Activated CD8-positive, alpha-beta T cell treated with anti-CD3 and anti-CD28 coated beads, Interleukin-2, amount 10 ng/mL, durations not matched to agents 7 days and 5 days (primary cell): ENCODE measurements at places on chromosomes 4 and X. TPM values are rescaled to one million over a fixed set of nuclear protein-coding genes. Genes with fewer than 3 reads are reported as not detected.

DNA sequence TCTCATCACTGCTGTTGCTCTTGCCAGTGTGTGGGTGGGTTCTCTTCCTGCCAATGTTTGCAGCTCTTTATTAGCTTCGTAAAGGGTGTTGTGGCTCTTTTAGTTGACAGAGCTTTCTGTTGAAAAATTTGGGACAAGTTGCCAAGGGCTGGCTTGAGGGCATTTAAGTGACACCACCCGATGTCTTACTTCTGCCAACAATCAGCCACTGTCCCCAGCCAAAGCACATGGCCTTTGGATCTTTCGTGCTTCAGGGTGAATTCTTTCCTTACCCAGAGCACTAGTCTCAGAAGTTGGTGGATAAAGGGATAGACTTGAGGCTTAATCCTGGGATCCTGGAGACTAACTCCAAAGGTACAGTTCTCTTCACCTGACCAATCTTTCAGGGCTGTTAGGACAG is 113.6 kb downstream of the SOX3 start:
- no peaks in the 10 kb centered on the region for H3K36me3 ChIP-seq
- DNase-seq = no peak
- no peak overlapping the region for H3K27ac ChIP-seq
- H3K4me3 ChIP-seq = no peak overlapping the region

DNA sequence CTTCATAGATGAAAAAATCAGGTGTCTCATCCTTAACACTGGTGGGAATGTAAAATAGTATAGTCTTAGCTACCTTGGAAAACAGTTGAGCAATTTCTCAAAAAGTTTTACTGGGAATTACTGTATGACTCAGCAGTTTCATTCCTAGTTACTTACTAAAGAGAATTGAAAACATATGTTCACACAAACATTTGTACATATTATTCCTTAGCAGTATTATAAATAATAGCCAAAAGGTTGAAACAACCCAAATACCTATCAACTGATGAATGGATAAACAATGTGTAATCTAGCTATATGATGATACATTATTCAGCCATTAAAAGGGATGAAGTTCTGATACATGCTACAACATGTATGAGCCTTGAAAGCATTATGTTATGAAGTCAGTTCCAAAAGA is 41.7 kb downstream of the RBM46 start:
- DNase-seq = no peak
- no peak overlapping the region for H3K4me3 ChIP-seq
- no peaks in the 10 kb centered on the region for H3K36me3 ChIP-seq
- H3K27me3 ChIP-seq = no peaks in the 10 kb centered on the region
- no peak overlapping the region for H3K27ac ChIP-seq

DNA sequence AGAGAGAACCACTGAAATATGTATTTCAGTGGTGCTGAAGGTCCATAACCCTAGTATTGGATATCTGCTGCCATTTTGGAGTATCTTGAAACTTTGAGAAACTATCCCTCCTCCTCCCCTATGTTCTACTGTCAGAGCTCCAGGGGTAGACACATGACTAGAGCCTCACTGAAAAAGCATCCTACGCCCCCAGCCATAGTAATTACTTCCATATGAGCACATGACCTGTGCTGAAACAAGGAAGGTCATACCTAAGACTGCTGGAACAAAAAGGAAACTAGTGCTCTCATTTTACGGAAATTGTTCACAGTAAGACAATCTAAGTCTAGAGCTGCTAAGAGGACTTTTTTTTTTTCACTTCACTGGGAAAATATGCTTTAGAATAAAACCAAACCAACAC is 42.0 kb upstream of the MAPK10 start:
- DNase-seq = no peak
- no peaks in the 10 kb centered on the region for H3K36me3 ChIP-seq
- no peak overlapping the region for H3K4me3 ChIP-seq
- no peaks in the 10 kb centered on the region for H3K4me1 ChIP-seq
- H3K27me3 ChIP-seq = no peaks in the 10 kb centered on the region

GRCh38 chr4:164304101-164304639 is 449.8 kb upstream of the SMIM31 start:
- H3K27ac ChIP-seq = no peak overlapping the region
- no peaks in the 10 kb centered on the region for H3K4me1 ChIP-seq
- H3K27me3 ChIP-seq = no peaks in the 10 kb centered on the region
- no peak overlapping the region for H3K4me3 ChIP-seq
- DNase-seq = no peak

GRCh38 chr4:156799121-156799589 is 172.4 kb downstream of the PDGFC start:
- no peak overlapping the region for H3K27ac ChIP-seq
- no peak for DNase-seq
- no peaks in the 10 kb centered on the region for H3K36me3 ChIP-seq
- H3K4me3 ChIP-seq = no peak overlapping the region
- H3K4me1 ChIP-seq = no peaks in the 10 kb centered on the region
- no peaks in the 10 kb centered on the region for H3K27me3 ChIP-seq

GRCh38 chrX:107700317-107700774 is 72.0 kb downstream of the PRPS1 start:
- H3K36me3 ChIP-seq = no peaks in the 10 kb centered on the region
- H3K4me1 ChIP-seq = peaks cover 12% of the 10 kb centered on the region
- no peak overlapping the region for H3K4me3 ChIP-seq
- no peak overlapping the region for H3K27ac ChIP-seq

GRCh38 chrX:38570396-38570795 is 9.1 kb downstream of the TSPAN7 start:
- no peak overlapping the region for H3K4me3 ChIP-seq
- H3K27ac ChIP-seq = no peak overlapping the region
- H3K36me3 ChIP-seq = no peaks in the 10 kb centered on the region
- H3K4me1 ChIP-seq = no peaks in the 10 kb centered on the region

GRCh38 chrX:49161632-49162031 is 926 bp upstream of the MAGIX start:
- no peaks in the 10 kb centered on the region for H3K27me3 ChIP-seq
- H3K4me3 ChIP-seq = no peak overlapping the region
- no peaks in the 10 kb centered on the region for H3K36me3 ChIP-seq

DNA sequence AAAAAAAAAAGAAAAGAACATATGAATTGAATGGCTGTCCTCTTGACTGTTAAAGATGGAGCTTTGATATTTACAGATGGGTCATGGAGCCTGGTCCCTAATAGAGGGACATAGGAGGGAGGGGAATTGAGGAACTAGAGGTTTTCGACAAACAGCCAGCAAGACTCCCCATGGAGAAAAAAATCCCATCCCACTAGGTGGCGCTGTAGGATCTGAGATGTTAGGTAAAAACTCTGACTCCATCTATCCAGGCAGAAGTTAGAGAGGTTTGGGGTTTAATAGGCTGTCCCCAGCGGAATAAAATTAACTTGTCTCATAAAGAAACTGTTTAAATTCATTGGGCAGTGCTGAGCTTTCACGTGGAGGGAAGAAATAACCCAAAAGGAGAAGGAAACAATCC is 45.9 kb downstream of the HMGB2 start:
- peak; percentile 83 for DNase-seq
- peaks cover 12% of the 10 kb centered on the region for H3K36me3 ChIP-seq
- peak overlapping the region; percentile 69 for H3K4me3 ChIP-seq

- no peak overlapping the region for H3K4me3 ChIP-seq
- DNase-seq = peak; percentile 33
- H3K4me1 ChIP-seq = no peaks in the 10 kb centered on the region
Measured at GRCh38 chr4:179095585-179096221, 1653.5 kb upstream of the AGA start.

DNA sequence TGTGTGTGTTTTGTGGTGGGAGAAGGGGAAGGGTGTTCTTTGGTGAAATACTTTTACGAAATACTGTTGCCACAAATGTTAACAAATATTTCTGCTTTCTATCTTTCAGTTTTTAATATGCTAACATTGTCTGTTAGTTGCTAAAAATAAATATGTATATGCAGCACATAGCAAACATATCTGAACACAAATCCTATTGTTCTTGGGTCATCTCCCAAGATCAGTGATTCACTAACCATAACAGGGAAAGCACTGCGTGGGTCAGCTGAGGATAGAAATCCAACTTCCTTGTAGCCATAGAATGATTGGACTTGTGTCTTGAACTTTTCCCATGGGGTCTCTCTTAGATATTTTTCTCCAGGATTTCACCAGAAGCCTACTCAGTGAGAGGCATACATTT is 250.3 kb upstream of the FAM47A start:
- no peaks in the 10 kb centered on the region for H3K27me3 ChIP-seq
- no peaks in the 10 kb centered on the region for H3K4me1 ChIP-seq
- H3K36me3 ChIP-seq = no peaks in the 10 kb centered on the region
- no peak overlapping the region for H3K27ac ChIP-seq

DNA sequence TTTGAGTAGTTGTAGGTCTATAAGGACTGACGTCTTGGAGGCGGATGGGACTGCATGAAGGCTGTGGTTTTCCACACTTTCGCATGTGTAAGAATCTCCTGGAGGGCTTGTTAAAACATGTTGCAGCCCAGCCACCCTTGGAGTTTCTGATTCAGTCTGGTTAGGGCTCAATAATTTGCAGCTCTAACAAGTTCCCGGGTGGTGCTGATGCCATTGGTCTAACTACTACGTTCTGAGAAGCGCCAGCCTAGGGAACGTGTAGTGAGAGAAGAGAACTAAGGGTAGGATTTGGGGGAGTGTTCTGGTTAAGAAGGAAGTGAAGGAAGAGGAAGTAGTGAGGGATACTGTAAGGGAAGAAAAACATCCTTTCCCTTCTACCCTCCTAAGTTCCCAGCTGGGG is 138.9 kb downstream of the LARP7 start:
- no peak for DNase-seq
- no peak overlapping the region for H3K4me3 ChIP-seq

DNA sequence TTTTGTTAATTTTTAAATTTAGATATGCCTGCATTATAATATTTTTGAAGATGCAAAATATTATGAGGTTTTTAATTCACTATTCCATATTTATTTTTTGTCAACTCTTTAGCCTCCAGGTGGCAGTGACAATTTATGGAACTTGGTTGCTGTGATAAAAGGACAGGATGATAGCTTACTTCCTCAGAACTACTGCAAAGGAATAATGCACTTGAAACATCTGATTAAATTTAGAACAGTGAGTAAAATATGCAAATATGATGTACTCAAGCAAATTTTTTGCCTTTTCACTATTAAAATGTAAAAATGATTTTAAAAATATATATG is 45.1 kb downstream of the SPATA4 start:
- no peak overlapping the region for H3K27ac ChIP-seq
- H3K27me3 ChIP-seq = no peaks in the 10 kb centered on the region
- no peak overlapping the region for H3K4me3 ChIP-seq
- H3K4me1 ChIP-seq = no peaks in the 10 kb centered on the region
- no peak for DNase-seq

Gene SHROOM2
- total RNA-seq = not detected

Gene FAM241A
- 1.3 TPM for total RNA-seq

Gene FAM47E
- not detected for total RNA-seq

Gene PPP2R2C
- not detected for total RNA-seq

Gene CD38
- 93.4 TPM for total RNA-seq

Gene SCLT1
- total RNA-seq = 36.0 TPM
